IMR-90 (cell line): ENCODE measurements at places on chromosomes 2 and 18. TPM values are rescaled to one million over a fixed set of nuclear protein-coding genes. Genes with fewer than 3 reads are reported as not detected.

CCDC141 gene
- polyA plus RNA-seq, result not detected in 2 replicates

LRP2 gene
- polyA plus RNA-seq, result not detected in 2 replicates

GALNT5 gene
- polyA plus RNA-seq, result 28.9 and 36.3 TPM in 2 replicates

BOK gene
- 34.4 and 37.4 TPM in 2 replicates for polyA plus RNA-seq

STPG4 gene
- 0.06 and 0.12 TPM in 2 replicates for polyA plus RNA-seq

SNRPD1 gene
- polyA plus RNA-seq, result 18.9 and 19.8 TPM in 2 replicates

LYPD6 gene
- polyA plus RNA-seq, result 0.49 and 0.87 TPM in 2 replicates

CD207 gene
- polyA plus RNA-seq, result not detected in 2 replicates

MEMO1 gene
- polyA plus RNA-seq, result 48.9 and 49.7 TPM in 2 replicates

RAB11FIP5 gene
- 34.5 and 36.0 TPM in 2 replicates for polyA plus RNA-seq

MYO5B gene
- polyA plus RNA-seq, result 0.23 and 0.24 TPM in 2 replicates
